ENCODE measurements at places on chromosomes 4 and X.

DNA sequence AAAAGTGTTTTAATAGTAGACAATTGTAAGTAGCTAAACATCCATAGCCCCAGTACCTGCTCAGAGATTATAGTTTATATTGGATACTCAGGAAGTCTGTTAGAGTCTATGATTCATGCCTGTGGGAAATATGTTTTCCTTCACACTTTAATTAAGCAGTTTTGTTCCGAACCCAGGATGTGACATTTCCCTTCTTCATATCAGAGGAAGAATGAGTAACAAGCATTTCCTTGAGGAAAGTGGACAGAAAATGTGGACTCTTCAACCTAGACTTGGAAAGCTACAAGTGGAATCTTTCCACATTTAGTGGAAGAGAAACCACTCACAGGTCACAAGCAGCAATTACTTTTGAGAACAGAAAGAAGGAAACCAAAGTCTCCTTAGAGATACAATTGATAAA, 419.4 kb downstream of the C4orf33 start:
- no peak for DNase-seq

DNA sequence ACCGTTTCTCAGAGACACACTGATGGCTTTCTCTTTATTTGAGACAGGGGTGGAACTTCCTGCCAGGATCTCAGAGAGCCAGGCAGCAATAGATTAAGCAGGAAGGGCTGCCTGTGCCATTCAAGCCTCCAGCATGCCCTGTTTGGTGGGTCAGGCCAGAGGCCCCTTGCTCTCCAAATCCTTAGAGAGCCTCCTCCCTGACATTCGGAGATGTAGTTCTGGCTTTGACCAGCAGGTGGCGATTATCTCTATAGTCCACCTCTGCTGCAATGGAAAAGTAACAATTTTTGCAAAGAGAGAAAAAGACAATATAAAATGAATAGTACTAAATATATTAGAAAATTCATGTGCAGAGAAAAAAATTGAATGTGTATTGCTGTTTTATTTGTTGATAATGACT, 93.9 kb downstream of the NXF2B start:
- no peak for DNase-seq

DNA sequence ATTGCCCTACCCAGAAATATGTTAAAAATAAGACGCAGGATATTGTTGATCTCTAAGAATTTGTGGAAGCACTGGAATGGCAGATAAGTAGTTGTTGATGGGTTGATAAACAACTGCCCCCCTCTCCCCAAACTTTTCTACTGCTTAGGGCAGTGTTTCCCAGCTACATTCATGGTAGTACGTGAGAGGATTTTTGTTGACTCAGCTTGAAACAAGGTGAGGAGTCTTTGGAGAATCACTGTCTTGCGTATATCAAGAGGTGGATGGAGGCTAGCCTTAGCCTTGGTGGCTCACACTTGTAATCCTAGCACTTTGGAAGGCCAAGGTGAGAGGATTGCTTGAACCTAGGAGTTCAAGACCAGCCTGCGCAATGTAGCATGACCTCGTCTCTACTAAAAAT, 5.7 kb downstream of the ENOPH1 start:
- no peak for DNase-seq

- DNase-seq, result no peak
Observed at GRCh38 chr4:107780665-107781064, 44.1 kb upstream of the SGMS2 start.

- DNase-seq, result no peak
Observed at GRCh38 chr4:83255584-83255983, 29.0 kb downstream of the COQ2 start.

DNA sequence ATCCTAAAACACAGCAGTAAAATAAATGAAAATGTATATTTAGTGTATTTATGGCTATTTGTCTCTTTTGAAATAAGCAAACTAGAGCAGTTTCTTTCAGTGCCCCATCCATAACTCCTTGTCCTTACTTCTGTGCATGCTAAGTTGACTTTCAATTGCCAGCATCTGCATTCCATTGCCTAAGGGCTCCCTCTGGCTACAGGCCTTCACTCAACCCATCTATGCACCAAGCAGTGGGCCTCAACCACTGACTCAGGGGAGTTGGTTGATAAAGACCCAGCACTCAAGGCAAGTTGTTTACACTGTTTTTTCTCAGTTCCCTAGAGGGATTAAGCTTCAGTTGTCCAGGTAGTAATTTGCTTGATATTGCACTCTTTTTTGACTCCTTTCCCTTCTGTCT, 265.7 kb downstream of the IQCM start:
- DNase-seq, result no peak

DNA sequence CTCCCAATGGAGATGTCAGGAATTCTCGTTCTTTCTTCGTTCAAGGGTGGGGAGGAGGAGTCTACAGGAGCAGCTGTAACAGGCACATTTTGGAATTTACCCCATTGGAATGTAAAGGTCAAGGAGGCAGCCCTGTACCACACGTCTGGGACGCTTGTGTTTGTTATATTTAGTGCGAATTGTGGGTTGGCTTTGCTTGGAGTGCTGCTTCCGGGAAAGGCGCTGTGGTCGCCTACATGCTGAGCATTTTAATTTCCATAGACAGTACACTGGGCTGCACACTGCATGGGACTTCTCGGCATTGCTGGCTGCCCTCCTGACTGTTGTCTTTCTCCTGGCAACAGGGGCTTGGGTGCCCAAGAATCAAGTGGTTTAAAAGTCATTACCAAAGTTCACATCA, 12.8 kb downstream of the GYG2 start:
- no peak for DNase-seq

DNA sequence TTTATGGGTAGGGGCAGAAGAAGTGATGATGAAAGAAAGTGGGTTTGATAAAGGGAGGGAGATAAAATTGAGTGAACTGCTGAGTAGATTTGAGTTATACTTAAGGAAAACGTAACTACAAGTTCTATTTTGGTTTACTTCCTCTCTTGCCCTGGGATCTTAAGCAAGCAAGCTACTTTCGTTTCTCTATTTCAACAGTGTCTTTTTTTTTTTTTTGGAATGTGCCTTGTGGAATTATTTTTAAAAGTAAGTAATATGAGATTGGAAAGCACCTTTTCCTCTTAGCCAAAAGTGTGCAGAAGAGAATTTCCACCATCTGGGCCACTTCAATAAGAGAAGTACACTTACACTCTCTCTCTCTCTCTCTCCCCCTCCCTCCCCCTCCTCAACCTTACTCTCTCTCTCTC, 16.0 kb upstream of the C4orf36 start:
- DNase-seq, result peak; percentile 73

DNA sequence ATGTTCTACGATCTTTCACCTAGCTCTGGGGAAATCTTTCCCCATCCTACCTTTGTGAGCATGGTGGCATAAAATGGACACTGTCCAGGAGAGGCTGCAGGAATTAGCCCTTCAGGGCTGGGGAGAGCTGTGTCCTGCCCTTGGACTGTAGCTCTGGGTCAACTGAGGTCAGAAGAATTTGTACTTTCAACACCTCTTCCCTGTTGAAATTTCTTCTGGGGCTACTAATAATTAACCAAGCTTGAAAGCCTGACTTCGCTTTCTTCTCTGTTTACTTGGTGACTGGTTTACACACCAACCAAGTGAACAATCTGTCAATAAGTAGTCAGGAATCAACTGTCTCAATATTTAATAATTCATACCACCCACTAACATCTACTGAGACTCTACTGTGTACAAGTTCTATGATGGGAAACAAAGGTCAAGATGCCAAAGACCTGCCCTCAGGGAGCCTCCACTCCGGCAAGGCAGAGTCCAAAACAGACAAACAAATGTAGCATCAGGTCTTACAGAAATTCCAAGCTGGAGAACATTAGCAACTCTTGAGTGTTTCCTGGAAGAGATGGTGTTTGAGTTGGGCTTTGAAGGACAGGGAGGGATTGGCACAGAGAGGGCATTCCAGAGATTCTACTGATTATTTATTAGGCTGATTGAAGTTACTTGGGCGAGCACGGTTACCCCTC, 113.1 kb downstream of the ENPP6 start:
- DNase-seq, result no peak

GRCh38 chrX:49165901-49166881, 3.6 kb downstream of the MAGIX start:
- DNase-seq, result peak; percentile 40

DNA sequence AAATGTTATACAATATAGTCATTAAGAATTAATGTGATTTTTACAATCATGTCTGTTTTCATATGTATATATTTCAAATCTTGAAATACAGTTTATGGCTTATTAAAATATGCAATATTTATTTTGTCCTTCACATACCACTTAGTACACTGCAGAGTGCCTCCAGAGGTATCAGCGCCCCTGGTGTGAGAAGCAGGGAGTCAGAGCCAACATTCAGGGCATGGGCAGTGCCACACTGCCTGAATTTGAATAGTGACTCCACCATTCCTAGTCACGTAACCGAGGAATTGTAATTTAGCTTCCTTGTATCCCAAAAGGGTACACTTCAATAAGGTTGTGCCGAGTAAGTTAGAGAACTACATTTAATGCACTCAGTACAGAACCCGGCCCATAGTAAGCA, 4.3 kb upstream of the C4orf54 start:
- no peak for DNase-seq

- no peak for DNase-seq
Observed at GRCh38 chr4:110638089-110638746, 15.3 kb upstream of the PITX2 start.

- DNase-seq, result no peak
Observed at GRCh38 chrX:120207009-120207605, 43.5 kb upstream of the ZBTB33 start.

DNA sequence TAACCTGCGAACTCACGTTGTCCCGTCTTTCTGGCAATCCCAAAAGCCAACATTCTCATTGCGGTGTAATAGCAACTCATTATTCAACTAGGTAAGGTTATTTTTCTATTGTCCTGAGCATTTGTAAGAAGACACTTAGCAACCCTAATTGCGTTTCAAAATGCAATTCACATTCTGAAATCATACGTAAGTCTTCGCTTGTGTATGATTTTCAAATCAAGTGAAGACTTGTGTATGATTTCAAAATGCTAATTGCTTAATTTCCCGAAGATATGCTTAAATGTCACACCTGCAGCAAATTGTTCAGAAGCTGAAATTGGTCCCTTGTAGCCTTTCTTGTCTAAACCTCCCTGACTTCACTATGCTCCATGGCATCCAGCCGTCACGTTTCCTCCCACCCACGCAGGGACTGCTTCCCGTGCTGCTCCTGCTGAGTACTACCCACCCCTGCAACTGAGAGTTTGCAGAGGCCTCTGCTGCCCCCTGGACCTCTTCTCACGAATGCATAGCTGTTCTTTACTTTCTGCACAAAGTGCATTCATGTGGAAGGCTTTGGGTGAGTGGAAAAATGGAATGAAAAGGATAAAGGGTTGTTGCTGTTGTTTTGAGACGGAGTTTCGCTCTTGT, 40.8 kb upstream of the CLDN24 start:
- DNase-seq, result no peak

GRCh38 chrX:137425986-137426385, 139.9 kb upstream of the ZIC3 start:
- DNase-seq, result no peak

GRCh38 chrX:31199056-31199839, 127.4 kb upstream of the FTHL17 start:
- no peak for DNase-seq

DNA sequence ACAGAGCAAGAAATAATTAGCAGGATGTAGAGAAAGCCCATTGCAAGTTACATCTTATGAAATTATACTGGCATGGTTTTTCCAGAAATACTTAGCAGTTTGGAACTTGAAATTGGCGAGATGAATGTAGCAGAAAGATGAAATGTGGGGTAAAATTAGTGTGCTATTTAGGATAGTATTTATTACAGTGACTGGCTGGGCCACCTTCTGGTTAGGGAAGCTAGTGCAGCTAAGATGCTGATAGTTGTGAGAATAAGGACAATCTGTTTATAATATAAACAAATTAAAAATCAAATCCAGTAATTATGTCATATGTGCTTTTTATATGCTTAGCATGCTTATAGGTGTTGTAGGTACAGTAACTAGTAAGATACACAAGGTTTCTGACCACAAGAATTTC, 74.8 kb downstream of the IL15 start:
- DNase-seq, result no peak

GRCh38 chrX:114581528-114582263, 2.2 kb upstream of the HTR2C start:
- no peak for DNase-seq

- no peak for DNase-seq
Observed at GRCh38 chrX:30141966-30142365, 73.4 kb upstream of the MAGEB2 start.

DNA sequence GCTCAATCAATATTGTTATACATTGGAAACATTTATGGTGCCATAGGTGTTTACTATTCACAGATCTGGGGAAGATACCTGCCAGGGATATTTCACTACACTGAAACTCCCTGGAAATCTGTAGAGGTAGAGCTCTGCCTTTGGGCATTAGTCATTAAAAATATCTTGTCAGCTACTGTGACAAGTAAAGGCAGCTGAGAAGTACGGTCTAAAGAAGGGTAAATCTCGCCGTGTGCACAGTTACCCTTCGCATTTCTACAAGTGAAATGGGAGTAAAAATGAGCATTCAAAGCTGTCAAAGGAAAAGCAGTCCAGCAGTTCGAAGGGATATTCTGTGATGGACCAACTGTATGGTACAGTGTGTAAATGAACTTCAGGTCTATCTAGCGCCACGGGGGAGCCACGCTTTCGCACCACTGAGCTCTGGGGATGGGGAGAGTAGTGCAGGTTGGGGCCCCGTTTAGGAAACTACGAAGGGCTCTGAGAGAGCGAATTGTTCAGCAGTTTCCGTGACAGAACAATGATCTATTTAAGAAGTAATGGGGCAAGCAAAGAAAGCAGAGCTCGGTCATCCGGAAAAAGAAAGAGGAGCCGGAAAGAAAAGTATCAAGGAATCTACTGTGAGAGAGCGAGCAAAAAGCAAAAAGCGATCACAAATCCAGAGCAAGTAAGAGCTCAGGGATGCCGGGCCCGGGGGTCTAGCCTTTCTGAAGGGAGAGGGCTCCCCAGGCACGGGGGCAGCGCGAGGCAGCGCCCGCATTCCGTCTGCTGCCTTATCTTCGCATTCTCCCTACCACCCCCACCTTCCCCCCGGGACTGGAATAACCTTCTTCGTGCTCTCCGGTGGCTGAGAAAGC, 646 bp downstream of the TIGD4 start:
- DNase-seq, result no peak

- no peak for DNase-seq
Observed at GRCh38 chr4:36183232-36183631, 61.1 kb downstream of the ARAP2 start.

DNA sequence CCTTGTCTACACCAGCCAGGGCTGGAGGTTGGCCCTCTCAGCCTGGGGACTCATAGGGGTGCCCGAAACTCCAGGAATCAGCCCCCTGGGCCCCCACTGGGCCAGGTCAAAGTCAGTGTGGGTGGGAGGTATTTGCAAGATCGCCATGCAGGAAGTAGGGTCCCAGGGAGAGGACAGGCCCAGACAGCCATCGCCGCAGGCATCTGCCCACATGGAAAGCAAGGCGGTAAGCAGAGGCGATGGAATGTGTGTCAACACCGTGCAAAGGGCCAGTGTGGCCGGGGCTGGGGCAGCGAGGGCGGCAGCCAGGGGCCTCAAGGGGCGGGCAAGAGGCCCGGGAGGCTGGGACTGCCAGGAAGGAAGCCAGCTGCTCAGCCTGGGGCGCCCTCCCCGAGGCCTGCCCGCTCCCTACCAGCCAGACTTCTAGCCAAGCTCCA, 19.3 kb upstream of the DUSP9 start:
- DNase-seq, result no peak

Data from bone marrow (tissue), 2 donors.